ENCODE measurements at places on chromosomes 5 and 9. TPM values are rescaled to one million over a fixed set of nuclear protein-coding genes. Genes with fewer than 3 reads are reported as not detected.

DNA sequence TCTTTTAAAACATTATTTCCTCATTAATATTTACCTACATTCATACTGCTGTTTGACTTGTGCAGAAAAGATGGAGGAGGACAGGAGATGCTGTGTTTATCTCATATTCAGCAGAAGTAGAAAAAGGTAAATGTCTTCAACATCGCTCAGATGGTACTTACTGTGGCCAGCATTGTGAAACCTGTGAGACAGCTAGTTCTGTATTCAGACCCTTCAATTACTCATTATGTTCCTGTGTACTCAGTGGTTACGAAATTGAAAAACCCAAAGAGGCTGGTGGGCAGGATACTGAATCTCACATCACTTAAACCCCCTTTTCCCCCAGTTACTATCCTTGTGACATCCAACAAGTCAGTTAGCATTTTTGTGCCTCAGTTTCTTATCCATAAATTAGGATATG, 216.0 kb downstream of the KDM4C start:
- peak; percentile 12 for DNase-seq

GRCh38 chr5:1134478-1134877, 22.6 kb upstream of the SLC12A7 start:
- no peak for DNase-seq

GRCh38 chr5:159874263-159874662, 42.0 kb upstream of the ADRA1B start:
- no peak for DNase-seq

The ELOVL7 gene
- 0.85 TPM for total RNA-seq

- DNase-seq: no peak
Measured at GRCh38 chr9:1055166-1055565, 5.0 kb downstream of the DMRT2 start.

DNA sequence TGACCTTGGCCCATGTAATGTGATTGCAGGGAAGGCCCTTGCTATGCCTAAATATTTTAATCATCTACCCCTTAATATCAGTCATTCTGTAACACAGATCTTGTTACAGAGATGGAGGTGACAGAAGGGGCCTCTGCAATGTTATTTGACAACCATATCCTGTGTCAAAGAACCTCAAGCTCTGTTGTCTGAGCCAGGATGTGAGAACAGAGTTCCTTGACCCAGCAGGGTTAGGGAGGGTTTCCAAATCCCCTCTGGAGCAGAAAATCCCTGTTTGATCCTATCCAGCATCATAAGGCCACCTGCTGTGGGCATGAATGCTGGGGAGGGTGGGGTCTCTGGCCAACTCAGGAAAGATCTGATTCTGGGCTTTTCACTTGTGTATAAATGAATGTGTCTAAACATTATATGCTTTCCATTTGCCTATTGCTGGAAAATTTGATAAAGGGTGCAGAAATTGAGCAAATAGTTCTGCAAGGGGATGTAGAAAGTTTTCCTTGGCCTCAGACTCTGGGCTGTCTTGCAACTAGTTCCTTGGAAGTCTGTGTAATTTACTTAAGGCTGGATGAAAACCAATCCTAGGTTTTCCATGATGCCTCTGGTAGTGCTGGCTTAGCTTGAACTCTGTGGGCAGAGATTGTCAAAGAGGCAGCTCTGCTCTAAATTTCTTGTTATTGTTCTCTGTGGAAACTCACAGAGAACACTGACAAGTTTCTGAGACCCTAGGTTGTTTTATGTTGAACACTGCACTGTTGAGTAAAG, 71.0 kb downstream of the PGM5 start:
- no peak for DNase-seq

DNA sequence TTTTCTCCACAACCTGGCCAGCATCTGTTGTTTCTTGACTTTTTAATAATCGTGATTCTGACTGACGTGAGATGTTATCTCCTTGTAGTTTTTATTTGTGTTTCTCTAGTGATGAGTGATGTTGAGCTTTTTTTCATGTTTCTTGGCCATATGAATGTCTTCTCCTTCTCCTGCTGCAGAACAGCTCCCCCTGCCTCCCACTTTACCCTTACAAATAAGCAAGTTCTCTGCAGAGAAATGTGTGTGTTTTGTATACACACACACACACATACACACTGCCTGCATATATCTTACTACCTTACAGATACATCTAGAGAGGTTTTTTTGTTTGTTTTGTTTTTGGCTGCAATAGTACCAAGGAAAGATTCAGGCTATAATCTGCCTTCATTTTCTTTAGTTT, 88.7 kb upstream of the PHF24 start:
- peak; percentile 15 for DNase-seq

The CLIC3 gene
- total RNA-seq: not detected

- no peak for DNase-seq
Measured at GRCh38 chr9:127654619-127655018, 42.5 kb downstream of the STXBP1 start.

DNA sequence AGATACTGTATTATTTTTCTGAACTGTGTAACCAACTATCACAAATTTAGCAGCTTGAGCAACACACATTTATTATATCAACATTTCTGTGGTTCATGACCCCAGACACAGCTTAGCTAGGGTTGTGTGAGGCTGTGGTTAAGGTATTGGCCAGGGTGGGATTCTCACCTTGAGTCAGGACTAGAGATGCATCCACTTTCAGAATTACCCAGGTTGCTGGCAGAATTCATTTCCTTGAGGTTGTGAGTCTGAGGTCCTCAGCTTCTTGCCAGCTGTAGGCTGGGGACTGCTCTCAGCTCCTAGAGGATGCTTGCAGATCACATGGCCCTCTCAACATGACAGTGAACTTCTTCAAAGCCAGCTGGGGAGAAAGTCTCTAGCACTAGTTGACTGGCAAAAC, 122.5 kb upstream of the RASGRF2 start:
- peak; percentile 46 for DNase-seq

- DNase-seq: peak; percentile 51
Measured at GRCh38 chr5:151214614-151215545, 9.0 kb downstream of the CCDC69 start.

The DBN1 gene
- total RNA-seq: 41.2 TPM

DNA sequence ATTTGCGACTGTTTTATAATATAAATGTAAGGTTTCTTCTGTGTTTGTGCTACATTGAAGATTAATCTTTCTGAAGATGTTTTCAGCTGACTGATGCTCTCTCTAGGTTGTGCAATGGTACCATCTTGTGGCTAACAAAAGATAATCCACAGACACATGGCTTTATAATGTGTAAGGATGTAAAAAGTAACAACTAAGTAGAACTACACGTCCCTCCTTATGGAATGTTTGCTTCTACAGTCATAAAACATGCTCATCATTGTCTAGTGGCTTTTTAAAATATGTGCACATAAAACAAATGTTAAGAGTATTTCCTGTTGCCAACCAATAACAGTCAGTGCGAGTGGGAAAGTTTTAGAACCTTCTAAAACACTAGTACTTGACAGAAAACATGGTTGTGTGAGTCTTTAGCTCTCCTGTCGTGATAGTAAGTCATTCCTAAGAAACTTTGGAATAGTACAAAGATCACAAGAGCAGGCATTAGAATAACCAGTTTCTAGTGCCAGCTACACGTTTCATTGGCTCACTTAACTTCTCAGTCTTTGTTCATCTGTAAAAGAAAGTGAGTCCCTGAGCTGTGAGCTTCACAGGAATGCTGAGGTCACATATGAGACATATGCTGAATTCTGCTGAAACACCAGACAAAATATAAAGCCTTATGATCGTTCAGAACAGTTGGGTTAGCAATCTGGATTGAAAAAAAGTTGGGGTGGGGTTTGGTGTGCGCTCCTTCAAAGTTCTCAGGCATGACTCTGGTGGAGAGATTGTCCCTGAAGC, 75.7 kb upstream of the GLIS3 start:
- DNase-seq: no peak

DNA sequence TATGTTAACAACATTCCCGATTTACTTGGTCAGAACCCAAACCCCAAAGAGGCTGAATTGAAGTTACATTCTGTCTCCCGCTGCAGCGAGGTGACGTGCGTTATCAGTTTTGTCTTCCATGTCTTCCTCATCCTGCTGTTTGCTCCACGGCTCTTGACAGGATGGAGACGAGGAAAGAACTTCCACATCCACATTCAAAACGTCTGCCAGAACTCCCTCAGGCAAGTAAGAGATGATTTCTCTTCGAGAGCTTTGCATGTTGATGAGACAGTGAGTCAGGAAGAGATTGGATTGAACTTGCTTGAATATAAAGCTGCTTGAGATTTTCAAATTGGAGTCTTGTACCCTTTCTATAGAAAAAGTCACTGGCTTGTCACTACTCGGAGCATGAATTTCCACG, 242.6 kb downstream of the AUH start:
- no peak for DNase-seq

The PKD2L2 gene
- 0.30 TPM for total RNA-seq

DNA sequence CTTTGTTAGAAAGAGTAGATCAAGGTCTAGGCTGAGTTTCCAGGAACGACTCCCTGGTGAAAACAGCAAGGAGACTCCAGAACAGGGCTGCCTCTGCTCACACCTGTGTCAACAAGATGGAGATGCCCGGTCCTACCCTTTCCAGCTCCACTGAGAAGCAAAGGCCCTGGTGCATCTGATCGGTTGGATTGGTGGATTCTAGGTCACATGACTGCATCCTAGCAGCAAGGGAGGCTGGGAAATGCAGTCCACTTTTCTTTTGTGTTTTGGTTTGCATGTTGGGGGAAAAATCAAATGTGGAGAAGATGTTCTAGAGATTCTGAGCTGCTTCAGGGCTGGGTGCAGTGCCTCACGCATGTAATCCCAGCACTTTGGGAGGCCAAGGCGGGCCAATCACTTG, 82.0 kb upstream of the TRIO start:
- no peak for DNase-seq

The CCDC192 gene
- not detected for total RNA-seq

The C1QTNF3 gene
- total RNA-seq: 2.4 TPM

DNA sequence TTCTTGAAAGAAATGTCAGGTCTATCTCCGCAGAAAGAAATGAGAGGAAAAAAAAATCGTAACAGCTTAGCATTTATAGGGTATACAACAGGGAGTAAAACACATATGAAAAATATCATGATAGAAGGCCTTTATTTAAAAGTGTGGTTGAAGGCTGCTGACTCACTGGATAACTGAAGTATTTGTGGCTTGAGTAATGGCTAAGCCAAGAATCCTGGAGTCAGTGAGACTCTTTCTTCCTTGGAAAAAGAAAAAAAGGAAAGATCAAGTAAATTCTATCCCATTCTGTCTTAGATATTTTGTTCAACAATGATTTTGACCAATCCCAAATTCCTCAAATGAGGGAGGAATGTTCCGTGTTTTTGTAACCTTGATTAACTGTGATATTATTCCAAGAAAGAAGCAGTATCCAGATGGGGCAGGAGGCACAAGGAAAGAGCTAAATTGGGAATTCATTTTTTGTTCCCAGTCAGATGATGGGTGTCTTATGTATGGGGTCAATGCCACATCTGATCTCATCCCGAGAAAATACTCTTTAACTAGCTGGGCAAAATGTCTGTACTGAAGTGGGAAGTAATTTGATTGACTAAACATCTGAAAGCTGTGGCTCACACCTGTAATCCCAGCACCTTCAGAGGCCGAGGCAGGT, 64.3 kb upstream of the MYO10 start:
- DNase-seq: no peak

GRCh38 chr9:122832194-122832593, 3.8 kb upstream of the PDCL start:
- no peak for DNase-seq

GRCh38 chr9:98315551-98316060, 60.2 kb upstream of the TBC1D2 start:
- DNase-seq: peak; percentile 90

The SEC61B gene
- total RNA-seq: 139 TPM

DNA sequence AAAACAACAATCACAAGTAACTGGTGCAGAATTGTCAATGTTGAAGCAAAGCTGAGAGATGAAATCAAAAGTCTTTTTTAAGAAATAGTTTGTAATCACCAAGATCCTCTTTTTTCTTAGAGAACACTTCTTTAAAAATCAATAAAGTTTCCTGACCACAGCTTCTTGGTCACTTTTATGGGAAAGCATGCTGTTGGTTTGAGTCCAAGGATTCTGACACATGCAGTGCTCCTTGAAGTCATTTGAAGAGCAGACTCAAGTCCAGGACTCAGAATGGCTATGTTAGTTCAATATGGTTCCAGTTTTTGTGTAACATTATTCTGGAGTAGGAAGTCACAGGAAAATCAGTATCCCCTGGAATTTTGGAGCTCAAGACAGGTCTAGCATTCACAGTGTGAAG, 480.6 kb downstream of the NR2F1-AS1 start:
- DNase-seq: no peak

The FCN1 gene
- not detected for total RNA-seq
